ENCODE measurements at places on chromosomes 2 and 18. TPM values are rescaled to one million over a fixed set of nuclear protein-coding genes. Genes with fewer than 3 reads are reported as not detected.

The IL1RN gene
- 7.9 TPM for total RNA-seq

The GAL3ST2 gene
- total RNA-seq, result 0.27 TPM

The ACVR1C gene
- 1.3 TPM for total RNA-seq

The POMC gene
- 1.5 TPM for total RNA-seq

The RNU2-63P gene
- 2.3 TPM for total RNA-seq

The GNAL gene
- total RNA-seq, result 4.4 TPM

The HTR2B gene
- total RNA-seq, result 1.2 TPM

The BOK gene
- 10.1 TPM for total RNA-seq

DNA sequence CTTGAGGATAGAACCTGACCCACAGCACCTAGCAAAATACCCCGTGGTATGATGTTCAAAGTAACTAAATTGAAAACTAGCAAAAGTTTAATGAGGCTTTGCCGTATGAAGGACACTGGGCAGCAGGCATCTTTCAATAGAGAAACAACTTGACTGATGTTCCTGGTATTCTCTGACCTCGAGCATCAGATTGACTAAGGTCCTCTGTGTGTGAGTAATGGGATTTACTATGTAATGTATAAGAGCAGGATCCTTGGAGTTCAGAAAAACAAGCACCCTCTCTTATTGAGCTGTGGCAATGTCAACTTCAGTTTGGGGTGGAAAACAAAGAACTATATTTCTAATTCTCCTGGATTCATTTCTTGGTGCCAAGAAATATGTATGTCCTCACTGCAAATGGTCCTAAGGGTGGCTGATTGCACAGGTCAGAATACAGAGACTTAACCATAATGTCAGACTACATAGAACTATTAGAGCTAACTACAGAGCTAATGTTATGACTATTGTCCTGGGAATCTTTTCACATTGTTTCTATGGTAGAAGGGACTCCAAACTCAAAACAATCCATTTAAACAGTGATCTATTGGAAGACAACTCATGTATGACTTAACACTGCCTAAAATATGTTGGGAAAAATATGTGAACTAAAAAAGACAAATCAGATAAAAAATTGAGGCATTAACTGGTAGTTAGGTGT lies 4.4 kb downstream of the TNFAIP6 start:
- no peak for DNase-seq
- no peak overlapping the region for H3K4me3 ChIP-seq
- no peaks in the 10 kb centered on the region for H3K4me1 ChIP-seq
- no peaks in the 10 kb centered on the region for H3K36me3 ChIP-seq

- no peak overlapping the region for H3K4me3 ChIP-seq
- no peaks in the 10 kb centered on the region for H3K4me1 ChIP-seq
- DNase-seq, result no peak
- no peaks in the 10 kb centered on the region for H3K27me3 ChIP-seq
- no peaks in the 10 kb centered on the region for H3K36me3 ChIP-seq
- no peak overlapping the region for H3K27ac ChIP-seq
Measured at GRCh38 chr2:3007135-3007534, 370.5 kb downstream of the EIPR1 start.

DNA sequence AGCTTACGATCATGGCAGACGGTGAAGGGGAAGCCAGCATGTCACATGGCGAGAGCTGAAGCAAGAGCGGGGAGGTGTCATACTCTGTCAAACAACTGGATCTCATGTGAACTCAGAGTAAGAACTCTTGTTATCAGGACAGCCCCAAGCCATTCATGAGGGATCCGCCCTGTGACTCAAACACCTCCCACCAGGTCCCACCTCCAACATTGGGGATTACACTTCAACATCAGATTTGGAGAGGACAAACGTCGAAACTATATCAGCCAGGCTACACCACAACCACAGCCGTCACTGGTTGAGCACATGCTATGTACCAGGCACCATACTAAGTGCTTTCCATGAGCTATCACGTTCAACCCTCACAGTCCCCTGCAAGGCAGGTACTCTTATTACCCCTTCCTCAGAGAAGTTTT lies 293.8 kb downstream of the PRKCE start:
- no peak for DNase-seq
- no peaks in the 10 kb centered on the region for H3K36me3 ChIP-seq
- H3K27ac ChIP-seq, result no peak overlapping the region
- peaks cover 1% of the 10 kb centered on the region for H3K4me1 ChIP-seq

GRCh38 chr2:128360711-128361110 lies 42.0 kb upstream of the HS6ST1 start:
- H3K4me3 ChIP-seq, result no peak overlapping the region
- H3K27ac ChIP-seq, result no peak overlapping the region
- DNase-seq, result no peak
- no peaks in the 10 kb centered on the region for H3K36me3 ChIP-seq
- H3K4me1 ChIP-seq, result peaks cover 3% of the 10 kb centered on the region

- no peak overlapping the region for H3K4me3 ChIP-seq
- DNase-seq, result no peak
- no peak overlapping the region for H3K27ac ChIP-seq
- H3K27me3 ChIP-seq, result no peaks in the 10 kb centered on the region
- no peaks in the 10 kb centered on the region for H3K36me3 ChIP-seq
Measured at GRCh38 chr2:161112908-161113307, 47.3 kb upstream of the TANK start.

- H3K4me3 ChIP-seq, result no peak overlapping the region
- H3K27me3 ChIP-seq, result no peaks in the 10 kb centered on the region
- DNase-seq, result no peak
- H3K27ac ChIP-seq, result no peak overlapping the region
- H3K36me3 ChIP-seq, result no peaks in the 10 kb centered on the region
Measured at GRCh38 chr18:42736074-42736473, 379.4 kb downstream of the RIT2 start.

DNA sequence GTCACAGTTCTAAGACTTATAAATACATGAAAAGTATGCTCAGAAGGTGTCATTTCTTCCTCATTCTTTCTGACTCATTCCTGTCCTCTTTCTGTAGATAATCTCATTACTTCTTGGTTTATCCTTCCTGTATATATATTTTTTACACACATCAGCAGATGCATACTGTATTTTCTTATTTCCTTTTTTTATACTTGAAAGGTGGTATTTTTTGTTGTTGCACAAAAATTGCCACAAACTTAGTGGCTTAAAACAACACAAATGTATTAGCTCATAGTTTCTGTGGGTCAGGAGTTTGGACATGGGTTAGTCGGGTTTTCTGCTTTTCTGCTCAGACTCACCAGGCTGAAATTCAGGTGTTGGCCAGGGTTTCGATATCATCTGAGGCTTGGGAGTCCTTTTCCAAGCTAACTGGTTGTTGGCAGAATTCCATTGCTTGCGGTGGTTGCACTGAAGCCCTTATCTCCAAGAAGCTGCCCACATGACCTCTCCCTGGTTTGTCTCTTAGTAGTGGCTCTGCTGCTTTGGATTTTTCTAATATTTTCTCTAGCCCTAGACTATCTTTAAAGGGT lies 162.6 kb downstream of the FMNL2 start:
- no peak overlapping the region for H3K27ac ChIP-seq
- no peak overlapping the region for H3K4me3 ChIP-seq
- DNase-seq, result no peak
- H3K4me1 ChIP-seq, result peaks cover 19% of the 10 kb centered on the region
- H3K36me3 ChIP-seq, result no peaks in the 10 kb centered on the region

DNA sequence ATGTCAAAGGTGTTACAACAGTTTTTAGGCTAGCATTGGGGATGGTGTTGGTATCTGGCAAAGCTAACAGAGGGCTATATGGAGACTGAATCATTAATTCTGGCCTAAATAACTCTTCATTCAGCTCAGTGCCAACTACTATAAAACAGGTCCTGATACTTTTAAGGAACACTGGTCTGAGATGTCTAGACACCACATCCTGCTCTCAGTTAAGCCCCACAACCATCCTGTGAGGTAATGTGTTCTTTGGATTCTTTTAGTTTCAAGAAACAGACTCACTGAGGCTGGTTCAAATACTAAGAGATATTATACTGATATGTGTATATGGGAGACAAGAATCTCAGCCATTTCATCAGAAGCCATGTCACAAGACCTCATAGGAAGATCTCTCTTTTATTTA lies 14.2 kb upstream of the HK2 start:
- DNase-seq, result no peak
- no peaks in the 10 kb centered on the region for H3K27me3 ChIP-seq
- H3K4me3 ChIP-seq, result no peak overlapping the region
- no peaks in the 10 kb centered on the region for H3K36me3 ChIP-seq

GRCh38 chr18:78899241-78899640 lies 80.4 kb upstream of the SALL3 start:
- no peak overlapping the region for H3K27ac ChIP-seq
- no peak overlapping the region for H3K4me3 ChIP-seq
- H3K27me3 ChIP-seq, result no peaks in the 10 kb centered on the region
- no peaks in the 10 kb centered on the region for H3K4me1 ChIP-seq

DNA sequence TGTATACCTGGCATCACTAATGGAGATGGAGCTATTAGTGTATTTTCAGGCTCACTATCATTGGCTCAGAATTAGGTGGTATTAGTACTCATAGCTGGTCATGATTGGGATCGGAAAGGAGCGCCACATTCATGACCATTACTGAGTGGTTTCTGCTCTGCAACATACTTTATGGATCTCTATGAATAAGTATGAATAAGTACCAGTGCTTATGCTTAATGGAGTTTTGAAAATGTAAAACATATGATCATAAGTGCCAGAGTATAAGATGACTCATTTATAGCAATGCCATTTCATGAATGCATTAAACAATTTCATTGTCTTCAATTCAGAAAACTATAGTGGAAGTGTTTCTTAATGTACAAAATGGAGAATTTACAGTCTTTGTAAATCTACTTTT lies 156.7 kb downstream of the GALNT3 start:
- H3K36me3 ChIP-seq, result no peaks in the 10 kb centered on the region
- peaks cover 1% of the 10 kb centered on the region for H3K4me1 ChIP-seq
- H3K27ac ChIP-seq, result no peak overlapping the region
- no peak overlapping the region for H3K4me3 ChIP-seq
- no peak for DNase-seq

DNA sequence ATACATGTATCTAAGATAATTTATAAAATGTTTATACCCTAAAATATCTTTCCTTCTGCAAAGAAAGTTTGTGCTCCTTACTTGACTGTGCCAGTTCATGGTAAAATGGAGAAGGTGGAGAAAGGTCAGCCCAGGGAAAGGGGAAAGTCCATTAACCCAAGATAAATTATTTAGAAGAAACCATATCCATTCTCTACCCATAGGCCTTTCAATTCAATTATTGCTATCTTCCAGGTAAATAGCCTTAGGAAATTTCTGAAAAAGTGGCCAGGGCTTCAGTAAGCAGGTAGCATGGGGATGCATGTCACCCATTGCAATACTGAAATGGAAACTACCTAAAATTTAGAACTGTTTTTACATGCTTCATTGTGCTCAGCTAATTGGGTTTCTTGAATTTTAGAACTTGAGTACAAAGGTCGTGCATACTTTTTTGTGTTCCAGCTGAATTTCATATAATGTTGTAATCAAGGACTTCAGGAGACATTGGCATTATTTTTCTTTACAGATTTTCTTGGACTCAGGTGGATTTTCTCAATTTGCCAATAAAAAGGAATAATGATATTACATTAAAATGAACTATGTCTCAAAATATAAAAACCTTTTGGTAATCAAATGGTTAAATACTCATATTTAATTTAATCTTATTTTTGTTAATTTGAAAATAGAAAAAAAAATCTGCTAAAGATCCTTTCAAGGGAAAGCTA lies 124.9 kb downstream of the CSRNP3 start:
- no peaks in the 10 kb centered on the region for H3K27me3 ChIP-seq
- H3K4me3 ChIP-seq, result no peak overlapping the region
- DNase-seq, result no peak
- H3K27ac ChIP-seq, result no peak overlapping the region
- H3K4me1 ChIP-seq, result no peaks in the 10 kb centered on the region

GRCh38 chr18:23982155-23983079 lies 32.1 kb upstream of the TTC39C start:
- no peak overlapping the region for H3K27ac ChIP-seq
- H3K4me1 ChIP-seq, result peaks cover 3% of the 10 kb centered on the region
- H3K27me3 ChIP-seq, result no peaks in the 10 kb centered on the region
- H3K4me3 ChIP-seq, result no peak overlapping the region
- peak; percentile 81 for DNase-seq

- H3K4me1 ChIP-seq, result peaks cover 2% of the 10 kb centered on the region
- H3K4me3 ChIP-seq, result no peak overlapping the region
- no peak for DNase-seq
- no peaks in the 10 kb centered on the region for H3K27me3 ChIP-seq
Measured at GRCh38 chr2:39725401-39725800, 53.7 kb downstream of the THUMPD2 start.

Data from ovary (tissue), 10 donors.